ENCODE measurements at places on chromosomes 3 and 15.

DNA sequence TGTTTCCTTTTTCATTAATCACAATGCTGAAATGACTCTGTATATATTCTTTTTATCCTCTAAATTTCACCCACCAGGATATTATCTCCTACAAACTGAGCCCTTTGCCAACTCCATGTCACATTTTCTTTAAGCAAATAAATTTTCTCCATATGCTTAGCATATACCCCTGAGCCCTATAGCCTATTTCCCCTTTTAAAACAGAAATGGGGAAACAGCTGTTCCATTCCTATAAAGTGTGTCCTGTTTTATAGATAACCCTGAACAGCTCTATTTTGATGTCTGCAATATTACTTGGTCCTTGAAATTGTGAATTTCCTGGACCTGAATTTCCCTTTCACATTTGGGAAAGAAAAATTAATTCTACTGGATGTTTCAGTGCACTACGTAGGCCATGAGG lies 15.6 kb upstream of the FILIP1L start:
- DNase-seq: no peak

GRCh38 chr3:106276755-106277612 lies 408.2 kb upstream of the CBLB start:
- DNase-seq: no peak

DNA sequence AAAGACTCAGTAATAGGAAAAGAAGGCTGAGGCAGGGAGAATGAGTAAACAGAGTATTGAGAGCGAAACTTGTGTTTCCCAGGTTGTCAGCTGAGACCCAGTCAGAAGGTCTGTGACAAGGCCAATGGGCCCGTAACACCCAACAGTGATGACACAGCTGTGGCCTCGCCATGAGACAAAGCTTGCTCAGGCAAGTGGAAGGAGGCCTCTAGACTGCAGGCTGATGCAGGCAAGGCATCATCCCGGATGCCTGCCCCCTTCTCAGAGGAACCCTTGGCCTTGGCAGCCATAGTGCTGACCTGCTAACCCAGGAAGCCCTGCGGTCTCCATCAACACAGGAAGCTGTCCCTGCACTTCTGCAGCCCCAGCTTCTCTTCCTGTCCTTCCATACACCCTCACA lies 15.4 kb downstream of the RAB6B start:
- no peak for DNase-seq

DNA sequence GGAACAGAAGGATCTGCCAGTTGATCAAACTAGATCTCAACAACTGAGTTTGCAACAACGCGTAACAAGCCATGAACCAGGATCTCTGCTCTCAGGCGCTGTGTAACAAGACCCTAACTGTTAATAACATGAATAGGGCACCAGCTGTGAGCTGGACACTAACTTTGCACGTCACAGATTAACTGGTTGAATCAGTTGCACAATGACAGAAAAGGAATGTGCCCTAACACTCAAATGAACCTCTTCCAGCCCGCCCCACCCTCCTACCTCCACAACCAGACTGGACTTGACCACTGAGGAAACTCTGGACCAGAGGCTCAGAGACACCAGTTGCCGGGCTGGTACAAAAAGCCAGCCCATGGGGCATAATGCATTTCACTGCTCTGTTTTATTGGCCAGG lies 34.3 kb downstream of the MCF2L2 start:
- no peak for DNase-seq

DNA sequence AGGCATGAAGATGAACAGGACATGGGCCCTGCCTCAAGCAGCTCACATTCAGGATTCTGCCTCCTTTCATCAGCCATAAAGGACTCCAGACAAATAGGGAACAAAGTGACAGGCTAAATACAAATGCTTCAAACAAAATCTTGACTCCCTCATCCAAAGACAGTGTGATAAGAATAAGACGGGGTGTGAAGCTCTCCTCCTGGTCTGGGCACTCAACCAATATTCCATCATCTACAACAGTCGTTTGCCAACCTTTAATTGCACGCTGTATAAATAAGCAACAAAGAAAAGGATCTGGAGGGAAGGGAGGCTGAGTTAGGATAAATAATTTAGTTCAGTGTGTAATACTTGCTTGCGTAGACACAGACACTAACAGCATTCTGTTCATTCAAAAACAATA lies 5.4 kb downstream of the CCDC54 start:
- no peak for DNase-seq

All from activated CD4-positive, CD25-positive, alpha-beta regulatory T cell treated with anti-CD3 and anti-CD28 coated beads, Interleukin-2, amount 50 U/mL, for 72 hours (primary cell).